ENCODE measurements at places on chromosomes 4 and X. TPM values are rescaled to one million over a fixed set of nuclear protein-coding genes. Genes with fewer than 3 reads are reported as not detected.

SRPX2 gene
- 57.3 TPM for total RNA-seq

GRCh38 chr4:27692868-27693634, 832.4 kb downstream of the STIM2 start:
- DNase-seq = no peak

PAGE3 gene
- total RNA-seq = not detected

MAGEE1 gene
- 4.6 TPM for total RNA-seq

DNA sequence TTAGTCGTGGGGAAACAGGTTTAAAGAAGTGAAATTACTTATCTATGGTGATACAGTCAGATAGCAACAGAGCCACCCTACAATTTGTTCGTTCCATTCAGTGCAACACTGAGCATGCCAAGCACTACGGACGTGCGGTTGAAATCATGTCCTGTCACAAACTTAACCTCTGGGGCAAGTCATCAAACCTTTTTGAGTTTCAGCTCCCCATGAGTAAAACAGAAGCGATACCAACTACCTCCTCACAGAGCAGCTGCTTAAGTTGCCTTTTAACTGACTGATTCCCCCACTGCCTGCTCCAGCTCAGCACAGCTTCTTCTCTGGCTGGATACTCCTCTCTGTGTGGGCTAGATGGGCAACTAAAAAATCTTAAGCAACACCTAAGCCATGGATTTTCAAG, 36.0 kb downstream of the LHFPL1 start:
- no peak for DNase-seq

Measured in esophagus muscularis mucosa (tissue), 4 donors.